ENCODE measurements at places on chromosomes 2 and 18.

DNA sequence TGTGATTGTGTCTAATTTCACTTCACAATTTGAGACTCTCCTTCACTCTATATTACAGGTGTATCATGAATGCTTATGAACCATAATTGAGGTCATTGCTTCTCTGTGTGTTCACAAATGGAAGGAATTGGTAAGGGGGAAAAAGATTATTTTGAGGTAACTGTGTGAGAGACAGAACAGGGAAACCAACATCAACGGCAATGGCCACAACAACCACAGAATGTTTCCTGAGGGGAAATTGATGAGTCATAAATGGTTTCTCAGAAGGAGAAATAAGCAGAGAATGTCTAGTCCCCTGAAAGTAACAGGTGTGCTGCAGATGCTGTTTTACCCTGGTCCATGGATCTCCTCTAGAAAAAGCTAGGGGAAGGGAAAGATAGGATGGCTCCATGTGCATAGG is 361.2 kb upstream of the GALNT5 start:
- no peak for DNase-seq

GRCh38 chr18:46252759-46253158 is 148.6 kb downstream of the HAUS1 start:
- DNase-seq, result no peak

DNA sequence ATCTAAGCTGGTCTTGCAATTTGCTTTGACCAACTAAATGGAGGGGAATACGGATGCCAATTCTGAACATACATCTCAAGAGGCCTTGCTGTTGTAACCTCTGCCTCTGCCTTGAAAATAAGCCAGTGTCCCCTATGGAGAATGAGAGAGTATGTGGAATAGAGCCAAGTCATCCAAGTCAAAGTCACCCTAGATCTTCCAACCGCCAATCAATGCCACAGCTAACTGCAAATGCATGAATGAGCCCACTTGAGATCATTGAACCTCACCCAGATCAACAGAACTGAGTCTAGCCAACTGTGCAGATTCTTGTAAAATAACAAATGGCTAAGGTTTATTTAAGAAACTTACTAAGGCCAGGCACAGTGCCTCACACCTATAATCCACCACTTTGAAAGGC is 139.8 kb upstream of the TANK start:
- no peak for DNase-seq

DNA sequence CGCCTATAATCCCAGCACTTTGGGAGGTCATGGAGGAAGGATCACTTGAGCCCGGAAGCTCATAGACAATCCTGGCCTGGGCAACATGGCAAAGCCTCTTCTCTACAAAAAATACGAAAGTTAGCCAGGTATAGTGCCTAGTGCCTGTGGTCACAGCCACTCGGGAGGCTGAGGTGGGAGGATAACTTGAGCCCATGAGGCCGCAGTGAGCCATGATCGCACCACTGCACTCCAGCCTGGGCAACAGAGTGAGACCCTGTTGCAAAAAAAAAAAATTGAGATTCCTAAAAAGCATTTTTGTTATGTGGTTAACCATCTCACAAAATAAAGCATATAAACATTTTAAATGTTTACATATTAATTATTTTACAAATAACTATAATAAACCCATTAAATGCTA is 13.9 kb downstream of the PCBP1 start:
- no peak for DNase-seq

DNA sequence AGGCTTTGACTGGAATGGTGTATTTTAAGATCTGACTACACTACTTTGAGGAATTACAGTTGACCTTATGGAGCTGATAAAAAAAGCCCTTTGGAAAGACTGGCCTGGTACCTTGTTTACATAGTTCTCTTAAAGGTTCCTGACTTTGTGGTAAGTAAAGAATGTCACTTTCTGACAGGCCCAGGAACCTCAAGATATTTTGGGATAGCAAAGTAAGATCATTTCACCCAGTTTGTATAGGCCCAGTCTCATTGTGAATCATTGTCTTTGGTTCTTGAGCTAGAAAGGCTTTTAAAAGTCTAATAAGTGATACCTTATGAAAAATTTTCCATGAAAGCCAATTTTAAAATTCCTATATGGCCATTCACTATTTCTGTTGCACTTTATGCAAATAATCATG is 316.3 kb upstream of the LRRTM4 start:
- no peak for DNase-seq

DNA sequence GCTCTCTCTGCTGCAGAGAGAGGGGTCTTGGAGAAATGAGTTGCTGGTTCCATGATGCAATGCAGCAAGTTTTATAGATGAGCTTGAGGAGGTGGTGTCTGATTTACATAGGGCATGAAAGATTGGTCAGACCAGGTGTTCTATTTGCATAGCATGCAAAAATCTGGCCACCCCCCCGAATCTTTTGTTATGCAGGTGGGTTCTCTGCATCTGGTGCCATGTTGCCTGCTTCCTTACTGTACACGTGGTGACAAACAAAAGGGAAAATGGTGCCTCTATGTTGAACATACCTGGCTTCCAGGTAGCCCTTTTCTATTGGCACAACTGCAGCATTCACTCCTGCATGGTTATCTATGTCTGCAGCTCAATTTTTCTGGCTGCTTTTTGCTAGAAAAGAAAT is 169.4 kb downstream of the GALNT1 start:
- DNase-seq, result no peak

GRCh38 chr2:208407667-208408066 is 1.1 kb downstream of the PTH2R start:
- peak; percentile 69 for DNase-seq

Measured in NCI-H1417 (cell line).